Stimulated activated naive CD8-positive, alpha-beta T cell treated with anti-CD3 and anti-CD28 coated beads, Interleukin-15, amount 100 ng/mL, for 72 hours (primary cell): ENCODE measurements at places on chromosomes 11 and 22.

DNA sequence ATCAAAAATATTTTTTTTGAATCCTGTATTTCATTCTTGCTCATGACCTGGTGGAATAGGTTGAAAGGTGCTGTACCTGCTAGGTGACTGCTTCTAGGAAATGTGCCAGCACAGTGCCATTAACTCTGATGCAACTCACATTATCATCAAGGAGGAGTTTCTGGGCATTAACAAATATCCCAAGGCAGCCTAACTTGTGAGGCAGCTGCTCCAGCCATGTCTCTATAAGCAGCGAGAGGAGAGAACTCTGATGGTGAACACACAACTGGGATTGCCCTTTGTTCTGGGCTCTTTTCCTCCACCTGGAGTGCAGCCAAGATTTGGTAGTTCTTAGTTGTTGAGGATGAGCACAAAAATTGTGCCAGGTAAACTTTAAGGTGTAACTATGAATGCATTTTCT, 25.6 kb downstream of the HEPHL1 start:
- DNase-seq, result no peak

GRCh38 chr11:67469508-67469811, 409 bp upstream of the TMEM134 start:
- no peak for DNase-seq

DNA sequence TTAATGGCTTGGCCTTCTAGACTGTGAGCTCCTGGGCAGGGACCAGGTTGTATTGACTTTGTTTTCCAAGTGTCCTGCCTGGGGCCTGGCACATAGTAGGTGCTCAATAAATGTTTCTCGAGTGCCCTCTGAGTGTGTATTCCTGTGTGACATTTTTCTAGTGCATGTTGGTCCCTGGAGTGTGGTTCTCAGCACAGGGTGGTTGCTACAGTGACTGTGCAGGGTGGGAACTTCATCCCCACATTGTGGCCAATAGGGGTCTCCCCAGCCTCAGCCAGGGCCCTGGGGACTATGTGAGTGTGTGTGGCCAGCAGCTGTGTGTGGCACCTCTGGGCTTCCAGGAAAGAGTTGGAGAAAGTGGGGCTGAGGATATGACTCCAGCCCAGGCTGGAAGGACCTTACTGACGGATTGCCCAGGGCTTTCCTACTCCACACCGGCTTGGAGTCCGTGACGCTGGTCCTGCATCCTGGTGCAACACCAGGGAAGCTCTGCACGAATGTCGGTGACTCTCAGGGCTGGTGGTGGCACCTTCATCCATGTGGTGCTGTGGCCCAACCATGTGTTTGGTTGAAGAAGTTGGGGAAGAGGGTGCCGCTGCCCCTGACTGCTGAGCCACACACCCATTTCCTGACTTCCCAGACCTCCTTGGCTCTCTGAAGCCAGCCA, 9.0 kb upstream of the MARK2 start:
- no peak for DNase-seq

- no peak for DNase-seq
Measured at GRCh38 chr11:67450796-67451657, 1.5 kb downstream of the GPR152 start.

DNA sequence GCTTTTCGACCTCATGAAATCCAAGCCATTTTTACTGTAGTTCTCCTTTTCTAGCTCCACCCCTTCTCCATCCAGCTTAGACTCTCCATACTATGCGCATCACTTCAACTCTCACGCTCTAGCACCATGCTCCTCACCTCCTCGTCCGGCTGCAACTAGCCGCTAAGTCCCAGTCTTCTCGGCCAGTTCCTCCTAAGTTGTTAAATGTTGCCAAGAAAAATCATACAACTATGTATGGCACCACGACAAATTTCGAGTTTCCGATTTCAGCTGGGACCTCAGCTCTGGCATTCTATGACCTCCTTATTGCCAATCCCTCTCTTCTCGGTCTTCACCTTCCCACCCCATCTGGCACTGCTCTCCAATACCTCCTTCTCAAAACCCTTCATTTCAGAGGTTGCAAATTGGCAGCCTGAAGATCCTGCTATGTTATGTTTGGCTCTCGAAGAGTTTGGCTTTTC, 1.0 kb downstream of the ZNF70 start:
- no peak for DNase-seq

GRCh38 chr22:40345815-40346184, 500 bp upstream of the ADSL start:
- no peak for DNase-seq

DNA sequence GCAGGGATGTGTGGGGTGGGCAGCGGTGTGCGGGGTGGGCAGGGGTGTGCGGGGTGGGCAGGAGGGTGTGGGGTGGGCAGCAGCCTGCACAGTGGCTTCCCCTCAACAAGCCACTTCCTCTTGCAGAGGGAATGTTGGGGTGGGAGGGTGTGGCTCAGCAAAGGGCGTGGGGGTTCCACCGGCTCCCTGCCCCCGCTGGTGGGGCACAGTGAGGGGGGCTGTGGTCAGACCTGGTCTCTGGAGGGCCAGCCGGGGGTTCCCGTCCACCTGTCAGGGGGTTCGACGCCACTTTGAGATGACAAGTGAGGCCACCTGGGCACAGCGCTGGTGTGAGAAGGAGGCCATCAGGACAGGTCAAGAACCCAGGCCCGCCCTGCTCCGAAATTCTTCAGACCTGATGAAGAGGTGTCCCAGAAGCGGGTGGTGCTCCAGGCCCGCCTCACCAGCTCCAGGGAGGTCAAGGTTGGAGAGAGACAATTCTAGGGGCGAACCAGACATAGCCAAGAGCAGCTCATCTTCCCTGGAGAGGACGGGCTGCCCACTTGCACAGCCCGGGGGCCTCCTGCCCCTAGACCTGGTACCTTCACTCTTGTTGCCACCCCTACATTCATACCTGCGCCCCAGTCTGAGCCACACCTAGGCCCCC, 1.3 kb downstream of the C11orf21 start:
- DNase-seq, result peak; percentile 30

DNA sequence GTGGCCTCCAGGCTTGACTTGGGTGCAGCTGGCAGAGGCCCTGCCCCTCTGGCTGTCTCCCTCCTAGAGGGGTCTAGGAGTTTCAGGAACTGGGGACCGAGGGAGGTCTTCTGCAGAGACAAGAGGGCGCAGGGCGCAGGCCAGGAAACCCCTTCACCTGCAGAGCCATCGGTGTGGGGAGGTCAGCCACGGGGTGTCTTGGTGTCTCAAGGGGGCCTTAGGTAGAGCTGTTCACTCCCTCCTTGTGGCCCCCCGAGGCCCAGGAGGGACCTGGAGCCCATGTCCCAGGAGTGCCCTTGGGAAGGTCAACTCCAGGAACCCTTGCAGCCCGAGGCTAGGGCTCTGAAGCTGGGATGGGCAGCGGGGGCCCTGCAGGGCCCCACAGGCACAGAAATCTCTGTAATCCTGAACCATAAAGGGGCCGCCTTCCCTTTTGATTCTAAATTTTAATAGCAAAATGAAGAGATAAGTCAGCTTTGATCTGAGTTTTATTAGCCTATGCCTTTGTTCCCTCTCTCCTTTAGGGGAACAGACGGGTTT, 31.4 kb upstream of the TH start:
- no peak for DNase-seq

DNA sequence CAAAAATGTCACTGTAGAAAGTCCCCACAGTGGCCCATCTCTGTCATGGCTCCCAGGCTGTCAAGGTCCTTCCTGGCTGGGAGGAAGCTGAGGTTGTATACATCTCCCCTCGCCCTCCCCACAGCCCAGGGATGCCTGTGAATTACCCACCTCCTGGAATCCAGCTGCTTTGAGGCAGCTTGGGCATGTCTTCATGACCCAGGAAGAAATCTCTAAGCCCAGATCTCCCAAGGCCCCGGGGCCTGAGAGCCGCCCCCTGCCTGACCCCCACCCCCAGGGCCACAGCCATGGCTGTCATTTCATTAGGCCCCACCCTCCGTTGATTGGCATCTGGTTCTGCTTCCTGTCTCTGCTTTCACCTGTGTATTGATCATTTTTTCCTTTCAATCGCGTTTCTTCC, 207.5 kb downstream of the TBC1D22A start:
- DNase-seq, result no peak

GRCh38 chr11:35424157-35424940, 5.0 kb upstream of the SLC1A2 start:
- no peak for DNase-seq

GRCh38 chr22:25030636-25031035, 78.1 kb downstream of the KIAA1671 start:
- no peak for DNase-seq

DNA sequence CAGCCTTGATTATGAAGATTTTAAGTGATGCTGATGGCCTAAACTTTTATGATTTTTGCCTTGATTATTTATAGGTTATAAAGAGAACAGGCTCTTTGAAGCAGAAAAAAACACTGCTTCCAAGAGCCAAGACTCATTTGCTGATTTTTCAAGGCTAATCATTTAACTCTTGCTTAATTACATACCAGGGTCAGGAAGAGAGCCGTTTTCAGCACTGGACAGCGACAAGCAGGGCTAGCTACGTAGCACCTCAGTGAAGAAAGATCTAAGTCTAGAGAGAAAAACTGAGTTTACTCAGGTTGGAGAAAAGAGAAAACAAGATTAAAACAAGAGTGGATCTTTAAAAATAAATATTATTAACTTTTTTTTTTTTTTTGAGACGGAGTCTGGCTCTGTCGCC, 615.4 kb upstream of the B3GAT1 start:
- no peak for DNase-seq

DNA sequence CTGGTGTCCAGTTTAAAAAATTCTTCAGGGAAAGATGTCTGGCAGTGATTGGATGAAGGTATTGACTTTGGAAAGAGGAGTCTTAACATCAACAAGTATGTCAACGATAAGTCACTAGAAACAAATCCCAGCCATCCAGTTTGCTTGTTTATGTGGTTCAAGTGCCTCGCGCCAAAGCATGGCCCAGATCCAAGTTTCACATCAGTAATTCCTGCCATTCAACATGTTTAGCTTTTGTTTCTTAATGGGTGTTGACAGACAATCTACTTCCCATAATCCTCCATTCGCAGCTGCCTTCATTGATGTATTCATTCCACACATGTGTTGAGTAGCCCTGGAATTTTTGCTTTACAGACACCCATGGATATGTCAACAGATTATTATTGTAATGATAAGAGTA, 77.8 kb downstream of the UBASH3B start:
- DNase-seq, result no peak

DNA sequence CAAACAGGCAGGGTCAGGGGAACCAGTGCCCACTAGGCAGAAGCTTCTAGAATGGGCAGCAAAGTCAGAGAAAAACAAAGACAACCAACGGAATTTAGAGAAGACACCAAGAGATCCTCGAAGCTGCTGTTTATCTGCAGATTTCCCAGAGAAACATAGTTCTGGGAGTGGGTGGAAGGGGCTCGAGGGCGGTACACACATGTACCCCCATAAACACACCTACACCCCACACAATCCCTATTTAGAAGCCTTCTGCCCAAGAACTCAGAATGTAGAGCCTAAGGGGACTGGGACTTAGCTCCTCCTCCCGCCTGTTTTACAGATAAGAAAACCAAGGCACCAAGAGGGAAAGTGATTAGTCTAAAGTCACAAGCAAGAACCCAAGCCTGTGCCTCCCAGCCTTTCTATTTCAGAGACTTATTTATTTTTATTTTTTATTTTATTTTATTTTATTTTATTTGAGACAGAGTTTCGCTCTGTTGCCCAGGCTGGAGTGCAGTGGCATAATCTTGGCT, 6.4 kb downstream of the NPTXR start:
- no peak for DNase-seq

DNA sequence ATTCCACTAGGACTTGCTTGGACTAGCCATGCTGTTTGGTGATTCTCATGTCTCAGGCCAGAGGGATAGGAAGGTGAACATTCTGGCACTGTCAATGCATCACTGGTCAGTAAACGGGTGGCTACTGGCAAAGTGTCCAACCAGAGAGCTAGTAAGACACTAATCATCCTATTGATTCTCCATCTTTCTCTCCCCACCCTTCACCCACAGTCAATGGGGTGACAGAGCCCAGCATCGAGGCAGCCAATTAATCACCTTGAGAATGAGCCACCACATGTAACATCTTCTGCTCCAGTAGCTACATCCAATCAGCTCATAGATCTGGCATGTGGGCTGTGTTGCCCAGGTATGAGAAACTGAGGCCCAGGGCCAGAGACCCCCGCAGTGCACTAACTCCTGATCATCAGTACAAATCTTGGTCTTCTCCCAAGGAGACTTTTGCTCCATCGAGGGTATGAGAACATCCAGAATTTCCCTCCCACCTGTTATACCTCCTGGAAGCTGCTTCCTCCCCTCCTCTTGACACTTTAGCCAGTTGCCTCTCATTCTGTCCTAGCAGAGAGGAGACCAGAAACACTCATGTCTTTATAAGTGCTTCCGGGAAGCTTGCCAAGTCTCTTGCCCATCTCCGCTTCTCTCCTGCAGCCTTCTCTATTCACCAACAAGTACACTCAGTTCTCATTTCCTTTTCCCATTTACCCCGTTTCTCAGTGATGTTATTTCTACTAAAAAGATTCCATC, 17.0 kb downstream of the HTR3A start:
- DNase-seq, result no peak

- no peak for DNase-seq
Measured at GRCh38 chr11:8685306-8685705, 2.7 kb downstream of the RPL27A start.

GRCh38 chr22:28907311-28908008, 24.1 kb downstream of the ZNRF3 start:
- DNase-seq, result peak; percentile 71

GRCh38 chr11:86444981-86445380, 70.3 kb downstream of the CCDC81 start:
- no peak for DNase-seq

DNA sequence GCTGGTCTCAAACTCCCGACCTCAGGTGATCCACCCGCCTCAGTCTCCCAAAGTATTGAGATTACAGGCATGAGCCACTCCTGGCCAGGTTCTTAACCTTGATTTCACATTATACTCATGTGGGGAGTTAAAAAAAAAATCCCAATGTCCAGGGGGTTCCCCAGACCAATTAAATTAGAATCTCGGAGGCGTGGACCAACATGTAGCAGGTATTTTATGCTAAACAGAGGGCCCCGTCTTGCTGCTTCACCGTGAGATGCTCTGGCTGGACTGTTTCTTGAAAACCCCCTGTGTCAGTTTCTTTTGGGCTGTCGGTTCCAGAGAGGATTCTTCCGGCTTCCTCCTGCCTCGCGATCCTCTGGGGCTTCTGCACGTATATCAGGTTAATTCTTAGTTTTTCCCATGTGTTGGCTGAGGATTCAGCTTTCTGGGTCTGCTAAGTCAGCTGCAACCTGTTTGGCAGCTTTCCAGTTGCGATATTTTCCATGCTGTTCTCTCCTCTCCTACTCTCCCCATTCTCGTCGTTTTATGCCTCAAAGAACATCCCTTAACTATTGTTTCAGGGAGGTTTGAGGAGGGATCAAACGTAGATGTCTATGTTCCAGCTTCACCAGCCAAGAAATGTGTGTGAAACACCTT, 50.6 kb upstream of the ACCSL start:
- no peak for DNase-seq

- DNase-seq, result no peak
Measured at GRCh38 chr11:74842967-74843366, 94.3 kb downstream of the RNF169 start.
